ENCODE measurements at places on chromosomes 3 and 15.
A peak's percentile ranks its signal among the peaks of the same experiment; 100 is the strongest.

- peak; percentile 76 for DNase-seq
Measured at GRCh38 chr15:67120839-67121643, 55.6 kb downstream of the SMAD3 start.

GRCh38 chr3:187966636-187967406, 187.1 kb upstream of the LPP start:
- no peak for DNase-seq

DNA sequence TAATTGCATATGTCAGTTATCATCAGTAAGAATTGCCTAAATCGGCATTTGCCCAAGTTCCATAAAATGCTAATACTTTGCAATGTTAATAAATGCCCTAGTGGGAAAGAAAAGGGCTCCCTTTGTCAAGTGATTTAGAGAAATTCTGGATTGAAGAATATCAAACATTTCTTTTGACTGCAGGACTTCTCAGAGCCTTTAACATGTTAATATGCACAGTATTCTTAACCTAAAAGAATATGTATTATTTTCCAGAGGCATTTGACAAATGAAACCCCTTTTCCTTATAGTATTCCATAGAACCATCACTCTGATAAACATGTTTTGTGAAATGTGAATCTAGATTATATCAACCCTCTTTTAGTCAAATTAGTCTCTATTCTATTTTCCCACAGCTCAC, 452.2 kb upstream of the WNT5A start:
- DNase-seq: no peak

- no peak for DNase-seq
Measured at GRCh38 chr3:14200276-14200675, 21.7 kb downstream of the LSM3 start.

DNA sequence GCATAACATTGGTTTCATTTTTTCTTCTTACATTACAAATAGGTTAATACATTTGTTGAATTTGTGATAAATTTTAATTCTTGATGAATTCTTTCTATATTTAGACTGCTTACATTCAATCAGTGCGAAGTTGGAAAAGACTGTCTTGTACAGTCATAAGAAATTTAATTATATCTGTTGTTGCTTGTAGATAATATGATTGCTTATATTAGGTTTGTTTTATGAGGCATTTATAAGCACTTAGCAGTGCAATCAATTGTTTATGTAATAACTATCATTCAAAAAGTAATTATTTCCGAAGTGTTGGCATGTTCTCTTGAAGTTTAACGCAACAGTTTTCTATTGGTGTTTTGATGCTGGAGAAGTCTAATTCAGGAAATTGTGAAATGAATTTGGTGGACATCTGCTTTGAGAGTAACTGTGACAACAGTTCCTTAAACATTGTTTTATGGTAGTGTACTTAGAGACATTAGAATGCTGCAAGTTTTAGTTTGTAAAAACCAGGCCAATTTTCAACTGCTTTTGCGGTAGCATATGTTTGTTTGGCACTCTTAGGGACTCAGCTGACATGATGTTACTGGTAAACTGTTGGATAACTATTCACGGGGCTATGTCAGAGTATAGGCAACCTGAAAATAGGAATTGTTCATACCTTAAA, 99.7 kb downstream of the NAALADL2 start:
- no peak for DNase-seq

DNA sequence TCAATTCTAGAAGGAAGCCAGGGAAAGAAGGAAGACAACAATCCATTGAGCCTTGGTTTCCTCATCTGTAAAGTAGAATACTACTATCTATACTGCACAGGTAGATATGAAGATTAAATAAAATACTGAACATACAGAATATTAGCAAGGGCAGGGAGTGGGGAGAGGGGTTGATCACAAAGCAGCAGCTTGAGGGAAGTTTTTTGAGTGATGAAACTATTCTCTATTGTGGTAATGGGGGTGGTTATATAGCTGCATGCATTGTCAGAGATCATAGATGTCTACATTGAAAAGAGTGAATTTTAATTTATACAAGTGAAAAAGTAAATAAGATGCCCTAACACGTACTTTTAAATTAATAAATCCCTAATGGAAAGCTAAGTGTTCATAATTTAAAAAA, 242.6 kb upstream of the LRTM1 start:
- no peak for DNase-seq

GRCh38 chr3:129952556-129953355, 21.8 kb upstream of the TRH start:
- no peak for DNase-seq

DNA sequence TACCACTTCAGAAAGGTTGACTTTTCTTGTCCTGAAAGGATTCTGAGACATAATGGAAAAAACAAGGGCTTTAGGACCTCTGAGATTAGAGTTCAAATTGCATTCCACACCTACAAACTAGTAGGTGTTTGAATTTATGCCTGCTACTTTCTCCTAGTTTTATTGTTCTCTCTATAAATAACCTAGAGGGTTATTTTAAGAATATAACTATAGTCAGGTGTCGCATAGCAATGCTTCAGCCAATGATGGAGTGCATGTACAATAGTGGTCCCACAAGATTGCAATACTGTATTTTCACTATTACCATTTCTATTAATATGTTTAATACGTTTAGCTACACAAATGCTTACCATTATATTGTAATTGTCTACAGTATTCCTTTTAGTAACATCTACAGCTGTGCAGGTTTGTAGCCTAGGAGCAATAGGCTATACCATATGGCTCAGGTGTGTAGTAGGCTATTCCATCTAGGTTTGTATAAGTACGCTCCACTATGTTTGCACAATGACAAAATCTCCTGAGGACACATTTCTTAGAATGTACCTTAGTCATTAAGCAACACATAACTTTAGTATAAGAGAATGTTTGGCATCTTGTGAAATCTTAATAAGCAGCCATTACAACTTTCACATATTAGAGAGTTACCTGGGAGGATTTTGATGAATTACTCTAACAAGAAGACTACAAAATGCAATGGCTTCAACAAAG, 1352.5 kb downstream of the ZPLD1 start:
- no peak for DNase-seq

DNA sequence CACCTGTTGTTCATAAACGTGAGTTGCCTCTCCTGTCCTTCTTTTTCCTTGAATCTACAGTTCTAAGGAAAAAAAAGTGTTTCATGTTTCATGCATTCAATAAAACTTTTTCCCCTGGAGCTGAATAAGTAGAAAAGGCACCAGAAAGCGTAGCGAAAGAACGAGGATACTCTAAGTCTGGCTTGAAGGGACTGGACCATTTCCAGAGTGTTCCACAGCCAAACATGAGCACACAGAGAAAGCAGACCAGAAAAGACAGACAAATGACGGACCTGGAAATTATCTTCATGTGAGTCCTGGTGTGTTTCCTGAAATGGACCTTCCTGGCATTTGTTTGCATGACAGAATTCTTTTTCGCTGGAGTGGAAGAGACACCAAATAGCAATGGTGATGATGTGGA, 204.7 kb downstream of the SV2B start:
- no peak for DNase-seq

- DNase-seq: no peak
Measured at GRCh38 chr3:72307438-72308115, 522.6 kb upstream of the PROK2 start.

GRCh38 chr3:171850320-171850959, 7.3 kb downstream of the TMEM212 start:
- no peak for DNase-seq

DNA sequence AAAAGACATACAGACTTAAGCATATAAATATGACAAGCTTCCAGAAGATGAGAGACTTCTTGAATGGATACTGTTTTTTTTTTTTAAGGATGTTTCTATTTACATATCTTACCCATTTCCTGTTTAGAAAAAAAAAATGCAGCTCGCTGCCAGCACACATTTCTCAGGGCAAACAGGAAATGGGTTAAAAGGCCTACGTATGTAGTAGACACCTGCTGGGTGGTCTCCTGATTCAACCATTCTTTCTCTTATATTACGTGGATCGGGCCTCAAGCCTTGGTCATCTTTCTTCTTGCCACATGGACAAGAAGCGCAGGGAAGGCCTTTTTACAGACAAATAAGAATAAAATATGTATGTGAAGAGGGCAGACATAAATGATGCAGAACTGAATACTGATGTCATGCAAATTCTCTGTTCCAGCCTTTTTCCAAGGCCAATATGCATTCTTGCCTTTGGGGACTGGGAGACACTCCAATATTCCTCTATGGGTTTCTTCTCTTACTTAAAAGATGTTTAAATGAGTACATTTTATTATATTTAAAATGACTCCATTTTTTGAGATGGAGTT, 35.0 kb upstream of the TJP1 start:
- no peak for DNase-seq

DNA sequence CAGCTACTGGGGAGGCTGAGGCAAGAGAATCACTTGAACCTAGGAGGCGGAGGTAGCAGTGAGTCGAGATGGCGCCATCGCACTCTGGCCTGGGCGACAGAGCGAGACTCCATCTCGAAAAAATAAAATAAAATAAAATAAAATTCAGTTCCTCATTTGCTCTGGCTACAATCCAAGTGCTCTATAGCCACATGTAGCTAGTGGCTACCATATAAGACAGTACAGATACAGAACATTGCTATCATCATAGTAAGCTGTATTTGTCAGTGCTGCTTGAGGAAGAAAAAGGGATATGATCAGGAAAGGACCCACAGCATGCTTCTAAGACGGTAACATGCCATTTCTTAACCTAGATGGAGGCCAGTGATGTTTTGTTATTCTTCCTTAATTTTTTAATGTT, 88.7 kb upstream of the CDAN1 start:
- DNase-seq: no peak

- DNase-seq: no peak
Measured at GRCh38 chr3:124833710-124834332, 53.3 kb downstream of the ITGB5 start.

DNA sequence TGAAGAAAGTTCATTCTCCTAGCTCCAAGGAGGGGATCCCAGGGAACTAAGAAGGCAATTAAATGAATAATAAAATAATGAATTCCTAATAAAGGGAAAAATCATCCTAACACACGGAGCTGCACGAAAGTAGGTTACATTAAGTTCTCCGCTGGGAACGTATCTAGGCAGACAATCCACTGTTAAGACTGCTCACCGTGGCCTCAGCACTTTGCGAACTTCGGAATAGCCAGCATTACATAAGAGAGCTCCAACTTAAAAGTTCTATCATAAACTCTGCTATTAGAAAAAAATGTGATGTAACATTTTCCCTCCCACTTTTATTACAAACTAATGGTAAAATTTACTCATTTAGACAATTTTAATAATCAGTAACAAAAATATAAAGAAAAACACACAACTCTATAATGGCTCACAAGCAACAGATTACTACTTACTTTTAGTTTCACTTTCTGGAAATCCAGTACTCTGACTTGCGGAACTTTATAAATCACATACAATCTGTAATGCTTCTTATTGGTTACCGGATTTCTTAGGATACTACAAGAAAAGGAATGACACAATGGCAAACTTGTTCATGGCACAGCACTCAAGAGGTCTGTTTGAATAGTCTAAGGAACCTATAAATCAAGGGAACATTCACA, 8.5 kb downstream of the SNRPA1 start:
- DNase-seq: no peak

DNA sequence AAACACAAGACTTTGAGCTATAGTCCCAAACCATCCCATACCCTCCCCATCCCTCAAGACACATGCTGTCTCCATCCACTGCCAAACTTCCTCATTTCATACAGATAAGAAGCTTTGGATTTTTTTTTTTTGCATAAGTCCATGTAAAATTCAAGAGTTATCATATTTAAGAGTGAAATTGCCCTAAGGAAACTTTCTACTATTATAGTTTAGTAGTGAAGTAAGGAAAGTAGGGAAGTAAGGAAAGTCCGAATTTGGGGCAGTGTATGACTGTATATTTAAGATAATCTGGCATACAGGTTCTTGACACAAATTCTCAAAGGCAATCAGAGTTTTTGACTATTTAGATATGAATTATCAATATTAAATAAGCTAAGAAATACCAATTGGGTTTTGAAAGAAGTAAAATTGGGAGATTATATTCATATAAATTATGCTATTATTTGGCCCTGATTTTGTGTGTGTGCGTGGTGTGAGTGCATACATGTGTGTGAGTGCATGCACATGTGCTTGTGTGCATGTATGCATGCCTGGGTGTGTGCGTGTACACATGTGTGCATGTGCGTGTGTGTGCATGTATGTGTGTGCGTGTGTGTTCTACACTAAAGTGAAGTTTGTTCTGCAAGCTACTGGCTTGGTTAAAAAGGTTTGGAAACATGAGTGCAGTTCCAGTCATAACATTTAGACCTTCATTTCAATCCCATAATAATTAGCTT, 83.6 kb upstream of the MBNL1 start:
- no peak for DNase-seq

GRCh38 chr3:159346271-159346903, 544.5 kb downstream of the MFSD1 start:
- no peak for DNase-seq

GRCh38 chr15:68503791-68504680, 72.1 kb upstream of the ITGA11 start:
- no peak for DNase-seq

DNA sequence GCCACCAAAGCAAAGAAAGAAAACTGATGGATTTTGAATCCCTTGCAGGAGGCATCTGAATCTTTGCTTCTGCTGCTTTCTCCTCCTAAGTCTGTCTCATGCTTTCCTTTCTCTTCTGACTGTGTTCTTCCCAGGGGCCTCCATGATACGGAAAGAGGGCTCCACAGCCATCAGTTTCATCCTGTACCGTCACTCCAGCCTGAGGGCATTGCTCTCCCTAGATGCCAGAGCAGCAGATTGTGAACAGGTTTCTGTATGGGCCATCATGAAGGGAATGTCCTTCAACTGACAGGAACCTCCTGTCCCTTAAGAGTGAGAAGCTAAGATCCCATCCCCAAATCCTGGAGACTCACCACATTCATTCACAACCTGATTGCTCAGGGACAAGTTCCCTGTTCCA, 59.2 kb downstream of the KBTBD12 start:
- no peak for DNase-seq

DNA sequence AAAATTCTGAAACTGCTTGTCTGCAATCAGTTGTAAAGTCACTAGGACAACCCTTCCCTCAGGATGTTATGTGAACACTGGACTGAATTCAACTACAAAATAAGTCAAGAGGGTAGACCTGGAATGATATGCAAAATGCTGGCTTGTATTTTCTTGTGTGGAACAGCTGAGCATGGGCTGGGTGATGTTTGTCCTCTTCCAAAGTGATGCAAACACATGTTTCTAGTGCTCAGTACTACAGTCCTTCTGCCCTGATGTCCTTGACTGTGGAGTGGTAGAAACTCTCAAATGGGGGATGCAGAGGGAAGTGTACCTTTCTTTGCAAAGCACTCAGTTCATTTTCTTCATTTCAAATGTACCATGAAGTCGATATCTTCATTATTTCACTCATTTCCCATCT, 258.6 kb downstream of the THSD4 start:
- no peak for DNase-seq
